ENCODE measurements at places on chromosomes 5 and 9.

DNA sequence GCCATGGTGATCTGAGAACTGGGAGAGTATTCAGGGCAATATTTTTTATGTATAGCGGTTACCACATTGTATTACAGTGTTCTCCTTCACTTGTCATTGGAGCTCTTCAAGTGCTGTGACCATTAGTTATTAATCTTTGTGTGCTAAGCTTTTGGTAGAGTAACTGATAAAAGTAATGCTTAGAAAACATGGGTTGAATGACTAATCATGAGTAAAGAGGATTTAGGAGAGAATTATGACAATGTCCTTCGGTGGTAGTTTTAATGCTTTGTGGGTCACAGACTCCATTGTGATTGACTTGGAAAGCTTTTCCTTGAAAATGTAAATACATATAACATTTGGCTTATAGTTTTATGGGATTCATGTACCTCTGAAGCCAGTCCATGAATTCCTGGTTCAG, 21.4 kb downstream of the TGFBR1 start:
- DNase-seq, result no peak

DNA sequence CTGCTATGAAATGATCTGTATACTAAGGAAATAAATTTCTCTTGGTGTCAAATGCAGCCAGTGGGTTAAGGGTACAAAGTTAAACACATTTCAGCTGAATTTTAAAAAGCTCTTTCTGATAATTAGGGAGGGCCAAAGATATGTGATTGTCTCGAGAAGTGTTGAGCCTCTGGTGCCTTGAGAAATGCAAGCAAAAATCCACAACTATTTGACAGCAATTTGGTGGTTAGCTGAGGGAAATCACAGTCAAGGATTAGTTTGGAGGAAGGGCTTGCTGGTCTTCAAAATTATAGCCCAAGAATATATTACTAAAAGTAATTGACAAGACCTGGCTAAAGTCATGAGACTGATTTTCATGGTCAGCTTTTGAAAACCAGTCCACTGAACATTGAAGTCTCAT, 255.7 kb upstream of the PPP1R2B start:
- DNase-seq, result no peak

- DNase-seq, result no peak
These were observed 6.2 kb downstream of the NEK6 start for GRCh38 chr9:124263800-124264426.

DNA sequence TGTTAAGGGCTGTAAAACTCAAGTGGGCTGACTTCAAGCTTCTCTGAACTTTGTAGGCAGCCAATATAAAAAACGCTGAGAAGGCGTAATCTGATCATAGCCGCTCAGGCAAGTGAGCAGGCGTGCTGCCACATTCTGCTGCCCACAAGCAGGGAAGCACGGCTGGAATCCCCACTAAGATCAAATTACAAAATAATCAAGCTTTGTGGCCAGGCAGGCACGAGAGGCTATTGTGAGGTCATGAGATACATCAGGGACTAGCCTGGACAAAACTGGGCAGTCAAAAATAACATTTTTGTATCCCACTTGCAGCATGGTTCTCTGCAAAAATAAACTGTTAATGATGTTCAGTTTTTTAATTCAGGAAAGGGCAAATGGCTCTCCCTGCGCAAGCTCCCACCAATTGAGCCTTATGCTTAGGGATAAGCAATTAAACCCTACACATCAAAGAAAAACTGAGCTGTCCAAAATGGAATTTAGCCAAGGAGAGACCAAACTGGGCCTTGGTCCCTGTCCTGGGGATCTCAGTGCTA, 64.0 kb downstream of the POU5F2 start:
- DNase-seq, result peak; percentile 18

- no peak for DNase-seq
These were observed 7.7 kb upstream of the NFIB start for GRCh38 chr9:14321517-14322130.

- no peak for DNase-seq
These were observed 164.6 kb upstream of the MEF2C start for GRCh38 chr5:89047571-89047970.

- DNase-seq, result no peak
These were observed 28.6 kb downstream of the ADAMTSL1 start for GRCh38 chr9:18502546-18502945.

DNA sequence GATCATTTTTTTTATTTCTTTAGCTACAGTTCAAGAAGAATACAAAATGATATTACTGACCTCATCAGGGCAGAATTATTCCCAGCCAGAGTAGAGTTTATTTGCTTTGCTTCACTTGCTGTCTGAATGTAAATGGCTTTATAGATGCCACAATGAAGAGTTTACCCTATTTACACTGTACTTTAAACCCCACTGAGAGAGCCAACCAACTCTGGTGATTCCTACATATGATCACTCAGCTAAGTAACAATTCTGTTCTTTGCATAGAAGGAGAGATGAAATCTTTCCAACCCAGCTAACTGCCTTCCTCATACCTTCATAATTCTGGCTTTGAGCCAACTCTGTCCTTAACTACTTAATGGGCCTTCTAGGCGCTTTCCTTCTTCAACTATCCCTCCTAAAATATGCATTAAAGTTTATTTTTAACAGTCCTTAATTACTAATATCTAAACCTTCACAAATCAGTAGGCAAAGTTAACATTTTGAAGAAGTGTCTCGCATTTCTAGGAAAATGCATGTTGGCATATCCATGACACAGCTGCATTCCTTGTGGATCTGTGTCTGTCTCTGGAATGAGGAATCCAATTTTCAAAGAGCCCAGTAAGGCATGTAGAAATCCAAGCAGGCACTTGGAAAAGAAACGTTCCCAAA, 284.8 kb upstream of the GRAMD2B start:
- DNase-seq, result no peak

DNA sequence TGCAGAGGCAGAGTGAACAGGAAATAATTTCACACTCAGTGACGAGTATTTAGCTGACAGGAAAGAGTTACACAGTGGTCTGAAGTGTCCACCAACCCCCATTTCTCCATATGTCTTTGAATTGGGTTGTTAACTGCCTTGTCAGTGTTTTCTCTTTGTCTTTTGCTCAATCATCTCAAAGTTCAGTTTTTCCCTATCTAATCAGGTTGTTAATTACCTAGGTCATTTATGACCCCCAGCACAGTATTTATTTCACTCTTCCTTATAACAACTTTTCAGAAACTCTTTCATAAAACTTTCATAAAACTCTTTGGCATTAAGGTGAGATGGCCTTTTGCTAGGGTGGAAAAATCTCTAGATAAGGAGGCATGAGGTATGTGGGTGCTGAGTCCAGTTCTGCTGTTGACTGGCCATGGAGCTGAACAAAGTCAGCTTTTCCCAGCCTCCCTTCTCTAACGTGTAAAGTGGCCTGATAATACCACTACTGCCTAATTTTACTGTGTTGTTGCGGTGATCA, 5.2 kb upstream of the ALDOB start:
- DNase-seq, result no peak

DNA sequence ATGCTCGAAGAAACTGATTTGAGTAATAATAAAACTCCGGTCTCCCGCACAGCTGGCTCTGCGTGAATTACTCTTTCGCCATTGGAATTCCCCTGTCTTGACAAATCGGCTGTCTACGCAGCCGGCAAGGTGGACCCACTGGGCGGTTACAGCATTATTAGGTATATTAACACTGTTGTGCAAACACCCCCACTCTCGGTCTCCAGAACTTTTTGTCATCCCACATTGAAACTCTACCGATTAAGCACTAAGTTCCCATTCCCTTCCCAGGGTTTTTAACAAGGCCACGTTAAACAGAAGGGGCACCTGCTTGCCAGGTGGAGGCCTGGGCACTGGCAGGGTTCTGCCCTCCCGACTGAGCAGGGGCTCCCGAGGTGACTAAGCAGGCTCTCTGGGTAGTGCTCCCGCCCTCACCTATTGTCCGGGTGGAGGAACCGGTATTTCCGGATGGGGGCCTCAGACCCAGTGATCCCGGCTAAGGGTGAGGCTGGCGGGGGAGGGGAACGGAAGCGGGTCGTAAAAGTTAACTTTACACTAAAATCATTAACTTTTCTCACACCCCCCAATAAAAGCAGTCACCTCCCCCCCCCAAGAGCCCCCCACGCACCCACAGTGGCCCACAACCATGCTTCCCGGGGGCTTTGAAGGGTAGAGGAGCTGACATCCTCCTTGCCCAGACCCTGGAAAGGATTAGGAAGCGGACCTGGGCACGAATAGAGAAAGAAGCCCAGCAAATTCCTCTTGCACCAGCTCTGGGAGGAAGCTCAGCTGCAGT, 53.5 kb upstream of the TJP2 start:
- peak; percentile 70 for DNase-seq

GRCh38 chr9:98970532-98971041, 26.9 kb downstream of the COL15A1 start:
- DNase-seq, result no peak

- no peak for DNase-seq
These were observed 154.9 kb upstream of the PAPPA start for GRCh38 chr9:115998666-115999065.

DNA sequence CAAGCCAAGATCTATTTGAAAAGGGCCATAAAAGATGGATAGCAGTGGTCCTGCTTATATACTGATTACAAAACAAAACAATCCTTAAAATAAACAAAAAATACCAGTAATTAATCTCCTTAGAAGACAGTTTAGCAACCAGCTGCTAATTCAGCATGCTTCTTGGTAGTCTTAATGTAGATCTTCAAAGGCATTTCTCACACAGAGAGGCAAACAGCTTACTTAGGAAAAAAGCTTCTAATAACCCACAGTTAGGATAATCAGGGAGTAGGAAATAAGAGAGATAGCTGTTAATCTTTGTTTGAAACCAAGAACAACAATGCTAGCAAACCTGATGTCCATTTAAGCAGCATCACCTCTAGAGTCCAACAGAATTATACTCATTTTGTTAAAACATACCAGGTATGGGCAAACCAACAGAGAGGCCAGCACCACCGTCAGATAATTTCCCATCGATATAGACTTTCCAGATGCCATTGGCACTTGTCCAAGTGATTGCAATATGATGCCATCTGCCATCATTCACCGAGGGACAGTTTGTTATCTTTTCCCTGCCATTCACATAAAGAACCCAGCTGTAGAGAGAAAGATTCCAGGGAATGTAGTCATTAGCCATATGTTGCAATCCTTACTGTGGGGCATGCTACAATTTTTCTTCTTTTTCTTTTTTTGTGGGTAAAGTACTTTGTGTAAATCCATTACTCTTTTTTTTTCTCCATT, 105.6 kb upstream of the TXNDC8 start:
- no peak for DNase-seq

DNA sequence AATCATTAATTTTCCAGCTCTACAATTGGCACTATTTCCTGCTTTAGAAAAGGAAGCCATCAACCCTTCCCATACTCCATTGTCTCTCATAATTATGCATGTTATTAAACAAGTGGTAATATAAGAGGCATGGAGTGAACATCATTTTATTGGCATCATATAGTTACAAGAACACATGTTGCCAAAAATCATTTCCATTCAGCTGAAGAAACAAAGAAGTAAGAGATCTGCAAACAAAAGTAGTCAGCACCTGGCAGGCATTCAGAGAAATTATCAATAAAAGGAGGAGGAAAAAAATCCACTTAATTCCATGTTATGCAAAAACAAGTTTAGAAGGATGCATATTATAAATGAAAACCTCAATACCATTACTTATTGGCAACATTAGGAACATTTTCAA, 1208.2 kb upstream of the C9orf72 start:
- no peak for DNase-seq

GRCh38 chr5:66013397-66013796, 87.0 kb downstream of the ERBIN start:
- DNase-seq, result no peak

GRCh38 chr5:131068076-131068475, 97.0 kb downstream of the HINT1 start:
- no peak for DNase-seq

DNA sequence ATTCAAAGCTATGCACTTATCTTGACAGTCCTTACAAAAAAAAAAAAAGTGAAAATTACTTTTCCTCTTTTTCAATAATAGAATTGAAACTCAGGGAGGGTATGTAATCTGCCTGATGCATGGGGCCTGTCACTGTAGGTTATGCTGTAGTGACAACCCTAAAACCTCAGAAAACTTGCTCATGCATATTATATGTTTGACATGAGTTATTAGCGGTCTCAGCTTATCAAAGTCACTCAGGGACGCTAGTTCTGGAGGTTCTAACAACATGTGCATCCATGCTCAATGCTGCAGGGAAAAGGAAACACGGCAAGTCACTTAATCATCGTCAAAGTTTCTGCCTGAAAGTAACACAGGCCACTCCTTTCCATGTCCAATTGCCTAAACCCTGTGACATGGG, 78.4 kb upstream of the TMEM252 start:
- DNase-seq, result no peak

DNA sequence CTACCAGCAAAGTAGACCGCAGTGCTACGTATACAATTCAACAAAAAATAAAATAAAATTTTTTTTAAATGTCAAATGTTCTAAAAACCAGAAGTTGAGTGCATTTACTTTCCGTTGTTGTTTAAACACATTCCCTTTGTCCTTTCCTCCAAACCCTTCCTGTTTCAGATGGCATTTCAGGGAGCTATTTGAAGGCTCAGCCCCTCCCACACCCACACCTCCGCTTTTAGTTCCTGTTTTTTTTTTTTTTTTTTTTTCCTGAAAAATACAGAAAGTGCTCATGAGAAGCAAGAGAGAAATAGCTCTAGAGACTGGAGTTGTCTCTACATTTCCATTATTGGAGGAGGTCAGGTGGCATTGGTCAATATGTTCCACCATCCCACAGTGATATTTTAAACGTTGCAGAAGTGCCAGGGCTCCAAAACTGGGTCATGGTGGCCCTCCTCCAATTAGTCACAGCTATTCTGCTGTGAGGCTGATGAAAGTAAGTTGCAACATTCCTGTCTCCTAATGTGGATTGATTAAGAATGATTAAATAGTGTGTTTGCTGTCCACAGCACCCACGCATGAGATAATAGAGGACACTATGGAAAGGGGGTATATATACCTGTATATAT, 106.9 kb downstream of the GABRG2 start:
- DNase-seq, result no peak

GRCh38 chr5:151245680-151246219, 7.2 kb upstream of the GM2A start:
- no peak for DNase-seq

DNA sequence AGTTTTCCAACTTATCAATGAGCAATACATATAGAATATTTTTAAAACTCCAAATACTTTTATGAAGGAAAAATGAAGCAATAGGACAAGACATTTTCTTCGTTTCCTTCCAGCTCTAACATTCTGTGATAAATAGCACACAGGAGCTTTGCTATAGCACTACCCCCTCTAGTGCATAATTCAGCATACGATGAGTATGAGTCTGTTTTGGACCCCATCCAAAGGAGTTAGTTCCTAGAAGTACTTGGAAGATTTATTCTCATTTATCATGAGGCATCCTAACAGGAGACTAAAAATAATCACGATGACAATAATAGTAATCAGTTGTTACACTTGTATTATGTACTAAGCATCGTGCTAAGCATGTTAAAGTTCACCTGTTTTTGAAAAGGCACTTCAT, 1061.3 kb upstream of the DMAC1 start:
- no peak for DNase-seq

- no peak for DNase-seq
These were observed 64.9 kb upstream of the ZSWIM6 start for GRCh38 chr5:61267116-61267515.

- DNase-seq, result no peak
These were observed 58.7 kb upstream of the NFIB start for GRCh38 chr9:14372437-14373335.

GRCh38 chr9:130869250-130869649, 27.4 kb downstream of the QRFP start:
- DNase-seq, result no peak
